H1 (cell line): ENCODE measurements at places on chromosomes 12 and 14. TPM values are rescaled to one million over a fixed set of nuclear protein-coding genes. Genes with fewer than 3 reads are reported as not detected.

The JAG2 gene
- 6.2 and 8.9 TPM in 2 replicates for total RNA-seq

The PLCZ1 gene
- total RNA-seq = not detected in 2 replicates

The SYCP3 gene
- 0.07 TPM in 1 of 2 replicates, not detected in the other for total RNA-seq

The KRT78 gene
- not detected in 2 replicates for total RNA-seq

The WSCD2 gene
- 1.7 and 2.2 TPM in 2 replicates for total RNA-seq

The FAM186B gene
- 0.21 and 0.73 TPM in 2 replicates for total RNA-seq

The FZD10 gene
- 0.36 and 0.60 TPM in 2 replicates for total RNA-seq
